Left ventricle myocardium inferior (tissue), 1 donor: ENCODE measurements at places on chromosomes 16 and 17. TPM values are rescaled to one million over a fixed set of nuclear protein-coding genes. Genes with fewer than 3 reads are reported as not detected.

DNA sequence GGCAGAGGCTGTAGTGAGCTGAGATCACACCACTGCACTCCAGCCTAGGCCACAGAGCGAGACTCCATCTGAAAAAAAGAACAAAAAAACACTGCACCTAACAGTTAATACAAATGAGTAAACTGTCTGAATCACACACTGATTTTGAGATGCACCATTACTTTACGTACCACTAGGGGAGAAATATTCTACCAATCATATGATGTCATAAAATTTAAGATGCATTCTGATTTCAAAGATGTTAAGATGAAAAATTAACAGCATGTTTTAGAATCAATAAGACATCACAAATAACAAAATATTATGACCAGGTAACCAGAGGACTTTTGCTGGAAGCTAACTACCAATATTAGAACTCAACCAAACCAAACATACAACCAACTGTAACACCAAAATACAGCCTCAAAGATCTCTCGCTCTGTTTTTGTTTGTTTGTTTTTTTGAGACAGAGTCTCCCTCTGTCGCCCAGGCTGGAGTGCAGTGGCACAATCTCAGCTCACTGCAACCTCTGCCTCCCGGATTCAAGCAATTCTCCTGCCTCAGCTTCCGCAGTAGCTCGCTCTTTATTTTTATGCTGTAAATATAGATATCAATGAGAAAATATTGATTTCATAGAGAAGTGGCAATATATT lies 31.6 kb downstream of the GLG1 start:
- H3K27me3 ChIP-seq: no peaks in the 10 kb centered on the region
- DNase-seq: no peak
- H3K27ac ChIP-seq: no peak overlapping the region
- no peaks in the 10 kb centered on the region for H3K36me3 ChIP-seq
- peaks cover 60% of the 10 kb centered on the region for H3K4me1 ChIP-seq

DNA sequence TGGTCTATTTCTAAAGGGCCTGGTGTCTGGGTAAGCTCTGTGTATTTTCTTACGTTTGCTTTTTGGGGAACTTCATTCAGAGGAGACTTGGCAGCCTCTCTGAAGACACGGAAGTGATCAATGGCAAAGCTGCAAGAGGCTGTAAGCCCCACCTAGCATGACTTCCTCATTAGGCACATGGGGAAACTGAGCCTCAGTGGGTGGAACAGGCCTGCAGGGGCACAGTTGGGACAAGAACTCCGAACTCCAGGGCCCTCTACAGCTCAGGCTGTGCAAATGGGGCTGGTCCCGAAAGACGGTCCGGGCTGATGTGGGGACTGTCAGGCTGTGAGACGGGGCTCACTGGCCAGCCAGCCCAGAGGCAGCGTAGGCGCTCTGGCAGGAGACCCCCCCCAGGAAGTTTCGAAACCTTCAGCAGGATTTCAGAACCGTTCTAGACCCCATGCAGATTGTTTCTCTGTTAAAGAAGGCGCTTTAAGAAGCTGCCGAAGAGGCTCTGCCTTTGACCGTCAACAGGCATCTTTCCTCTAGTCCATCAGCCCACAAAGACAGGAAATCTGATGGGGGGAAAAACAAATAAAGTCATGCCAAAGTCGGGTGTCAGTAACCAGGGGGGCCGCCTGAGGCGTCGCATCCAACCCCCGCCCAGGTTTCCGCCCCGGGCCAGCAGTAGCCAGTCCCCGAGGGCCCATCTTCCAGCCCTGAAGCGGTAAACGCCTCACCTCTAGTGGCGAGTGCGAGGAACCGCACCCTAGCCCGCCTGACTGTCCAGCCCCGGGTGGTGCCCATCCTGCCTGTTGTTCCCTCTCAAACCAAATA lies 79.8 kb upstream of the TBC1D3K start:
- no peaks in the 10 kb centered on the region for H3K36me3 ChIP-seq
- H3K27me3 ChIP-seq: peaks cover 84% of the 10 kb centered on the region
- peaks cover 5% of the 10 kb centered on the region for H3K4me1 ChIP-seq
- peak overlapping the region; percentile 39 for H3K4me3 ChIP-seq
- H3K27ac ChIP-seq: no peak overlapping the region

- no peaks in the 10 kb centered on the region for H3K36me3 ChIP-seq
- peaks cover 55% of the 10 kb centered on the region for H3K4me1 ChIP-seq
- no peaks in the 10 kb centered on the region for H3K27me3 ChIP-seq
These were observed 9.1 kb upstream of the BAHCC1 start for GRCh38 chr17:81386141-81386645.

DNA sequence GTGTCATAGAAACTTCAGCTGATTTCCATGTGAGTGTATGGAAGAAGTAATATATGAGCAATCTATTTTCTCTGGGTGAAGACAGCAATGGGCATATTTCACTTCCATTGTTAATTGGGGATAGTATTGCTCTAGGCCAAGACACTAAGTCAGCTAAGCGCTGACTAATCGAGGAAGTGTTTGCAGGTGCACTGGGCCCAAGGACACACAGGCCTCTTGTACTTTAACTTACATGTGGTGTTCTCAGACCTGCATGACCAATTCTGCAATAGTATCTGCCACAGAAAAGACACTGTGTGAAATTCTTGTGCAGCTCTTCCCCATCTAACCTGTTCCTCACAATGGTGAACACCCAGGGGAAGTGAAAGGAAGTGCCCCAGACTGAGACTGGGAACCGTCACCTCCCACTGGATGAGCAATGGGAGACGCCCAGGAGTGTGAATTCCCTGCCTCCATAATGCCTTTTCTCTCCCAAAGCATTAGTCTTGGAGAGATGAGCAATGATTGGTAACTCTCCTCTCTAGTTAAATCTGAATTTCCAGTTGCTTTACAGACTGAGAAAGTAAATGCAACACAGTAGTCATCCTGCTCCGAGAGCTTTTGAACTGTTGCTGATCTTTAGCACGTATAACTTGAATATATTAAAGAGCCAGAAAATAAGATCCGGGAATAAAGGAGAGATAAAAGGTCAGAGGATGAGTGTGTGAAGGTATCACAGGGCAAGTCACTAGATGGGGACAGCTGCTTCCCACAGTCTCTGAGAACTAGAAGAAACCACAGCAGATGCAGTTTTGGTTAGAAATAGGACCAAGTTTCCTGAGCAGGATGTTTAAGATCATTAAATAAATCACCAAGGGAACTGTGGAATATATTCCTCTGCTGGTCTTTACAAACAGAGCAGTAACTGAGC lies 82.6 kb downstream of the CDK5R1 start:
- no peaks in the 10 kb centered on the region for H3K36me3 ChIP-seq
- H3K4me3 ChIP-seq: no peak overlapping the region
- no peak overlapping the region for H3K27ac ChIP-seq
- no peaks in the 10 kb centered on the region for H3K4me1 ChIP-seq
- no peaks in the 10 kb centered on the region for H3K27me3 ChIP-seq

- no peaks in the 10 kb centered on the region for H3K27me3 ChIP-seq
- H3K27ac ChIP-seq: peak overlapping the region; percentile 97
- peaks cover 57% of the 10 kb centered on the region for H3K4me1 ChIP-seq
- peak overlapping the region; percentile 100 for H3K4me3 ChIP-seq
- peak; percentile 33 for DNase-seq
These were observed 970 bp downstream of the EPN2 start for GRCh38 chr17:19238167-19238505.

DNA sequence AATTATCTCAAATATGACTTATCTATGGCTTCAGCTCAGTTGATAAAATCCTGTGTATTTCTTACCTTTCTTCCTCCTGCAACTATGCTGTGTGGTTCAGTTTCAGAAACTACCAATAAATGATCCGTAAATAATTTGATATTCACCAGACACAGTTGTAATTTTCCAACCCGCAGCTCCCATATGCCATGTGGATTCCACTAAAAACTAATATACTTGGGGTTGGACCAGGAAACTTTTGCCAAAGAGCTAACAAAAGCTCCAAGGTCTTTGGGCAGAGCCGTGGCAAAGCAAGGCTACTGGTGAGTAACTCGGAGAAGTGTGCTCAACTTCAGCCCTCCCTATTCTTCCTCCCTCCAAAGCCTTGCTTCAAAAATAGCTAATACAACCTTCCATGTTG lies 2.3 kb upstream of the CHST6 start:
- peaks cover 35% of the 10 kb centered on the region for H3K4me1 ChIP-seq
- no peak overlapping the region for H3K4me3 ChIP-seq
- peaks cover 25% of the 10 kb centered on the region for H3K27me3 ChIP-seq

GRCh38 chr17:55768936-55769624 lies 18.2 kb downstream of the PCTP start:
- H3K27ac ChIP-seq: peak overlapping the region; percentile 9
- no peak for DNase-seq
- H3K4me1 ChIP-seq: peaks cover 29% of the 10 kb centered on the region
- H3K4me3 ChIP-seq: no peak overlapping the region
- no peaks in the 10 kb centered on the region for H3K27me3 ChIP-seq

- H3K27me3 ChIP-seq: peaks cover 32% of the 10 kb centered on the region
- DNase-seq: no peak
- no peaks in the 10 kb centered on the region for H3K4me1 ChIP-seq
- no peaks in the 10 kb centered on the region for H3K36me3 ChIP-seq
These were observed 215.4 kb downstream of the UTP18 start for GRCh38 chr17:51475730-51476129.

GRCh38 chr17:3693829-3694231 lies 2.1 kb downstream of the P2RX5 start:
- DNase-seq: no peak
- H3K36me3 ChIP-seq: no peaks in the 10 kb centered on the region
- H3K4me3 ChIP-seq: no peak overlapping the region
- peaks cover 31% of the 10 kb centered on the region for H3K4me1 ChIP-seq
- peaks cover 86% of the 10 kb centered on the region for H3K27me3 ChIP-seq

GRCh38 chr17:27157297-27157696 lies 136.6 kb upstream of the WSB1 start:
- no peak for DNase-seq
- H3K27me3 ChIP-seq: no peaks in the 10 kb centered on the region
- H3K4me3 ChIP-seq: no peak overlapping the region
- H3K36me3 ChIP-seq: no peaks in the 10 kb centered on the region
- no peak overlapping the region for H3K27ac ChIP-seq

DNA sequence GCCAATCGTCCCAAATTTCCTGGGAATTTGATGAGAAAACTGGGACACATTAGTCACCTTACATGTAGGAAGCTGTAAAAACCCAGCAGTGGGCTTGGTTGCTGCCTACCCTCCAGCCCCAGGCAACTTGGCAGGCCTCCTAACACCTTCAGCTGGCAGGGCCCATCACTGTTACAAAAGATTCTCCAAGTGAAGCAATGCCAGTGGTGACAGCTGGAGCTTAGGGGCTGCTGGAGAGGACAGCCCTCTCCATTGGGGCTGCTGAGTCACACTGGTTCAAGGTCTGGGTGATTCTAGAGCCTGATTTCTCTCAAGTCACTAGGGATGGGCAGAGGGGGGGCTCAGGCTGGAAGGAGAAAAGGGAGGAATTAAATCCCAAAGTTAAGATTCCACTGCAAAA lies 180.6 kb downstream of the COPRS start:
- H3K27ac ChIP-seq: no peak overlapping the region
- peaks cover 14% of the 10 kb centered on the region for H3K4me1 ChIP-seq
- no peak for DNase-seq
- no peak overlapping the region for H3K4me3 ChIP-seq

GRCh38 chr16:84545114-84545737 lies 40.8 kb upstream of the MEAK7 start:
- H3K4me1 ChIP-seq: peaks cover 5% of the 10 kb centered on the region
- no peak overlapping the region for H3K27ac ChIP-seq
- no peak for DNase-seq
- H3K4me3 ChIP-seq: no peak overlapping the region

Gene NTN3
- total RNA-seq: 0.14 TPM

Gene CTRB1
- not detected for total RNA-seq

Gene SLC5A2
- total RNA-seq: not detected

Gene MPP3
- total RNA-seq: 35.2 TPM
